ENCODE measurements at places on chromosomes 13 and 19. TPM values are rescaled to one million over a fixed set of nuclear protein-coding genes. Genes with fewer than 3 reads are reported as not detected.
A peak's percentile ranks its signal among the peaks of the same experiment; 100 is the strongest.

IQCN gene
- total RNA-seq, result 3.9 TPM

DNA sequence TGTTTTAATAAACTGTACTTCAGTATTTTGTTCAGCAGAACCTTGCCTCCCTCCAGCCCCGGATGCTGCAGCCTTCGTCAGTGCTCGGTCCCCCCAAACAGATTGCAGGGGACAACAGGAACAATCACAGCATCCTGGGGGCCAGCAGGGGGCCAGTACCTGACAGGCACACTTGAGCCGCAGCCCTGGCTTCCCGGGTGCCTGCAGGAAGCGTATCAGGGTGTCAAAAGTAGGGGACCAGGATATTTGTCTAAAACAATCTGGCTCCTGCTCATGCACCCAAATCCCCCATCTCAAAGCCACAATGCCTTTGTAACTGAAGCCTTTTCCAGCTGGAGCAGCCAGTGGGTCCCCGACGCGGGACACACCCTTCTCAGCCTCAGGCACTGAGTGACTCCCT, 167.5 kb upstream of the TSHZ3 start:
- H3K36me3 ChIP-seq, result no peaks in the 10 kb centered on the region
- H3K27me3 ChIP-seq, result no peaks in the 10 kb centered on the region
- H3K27ac ChIP-seq, result no peak overlapping the region
- H3K4me1 ChIP-seq, result peaks cover 7% of the 10 kb centered on the region
- no peak for DNase-seq

DNA sequence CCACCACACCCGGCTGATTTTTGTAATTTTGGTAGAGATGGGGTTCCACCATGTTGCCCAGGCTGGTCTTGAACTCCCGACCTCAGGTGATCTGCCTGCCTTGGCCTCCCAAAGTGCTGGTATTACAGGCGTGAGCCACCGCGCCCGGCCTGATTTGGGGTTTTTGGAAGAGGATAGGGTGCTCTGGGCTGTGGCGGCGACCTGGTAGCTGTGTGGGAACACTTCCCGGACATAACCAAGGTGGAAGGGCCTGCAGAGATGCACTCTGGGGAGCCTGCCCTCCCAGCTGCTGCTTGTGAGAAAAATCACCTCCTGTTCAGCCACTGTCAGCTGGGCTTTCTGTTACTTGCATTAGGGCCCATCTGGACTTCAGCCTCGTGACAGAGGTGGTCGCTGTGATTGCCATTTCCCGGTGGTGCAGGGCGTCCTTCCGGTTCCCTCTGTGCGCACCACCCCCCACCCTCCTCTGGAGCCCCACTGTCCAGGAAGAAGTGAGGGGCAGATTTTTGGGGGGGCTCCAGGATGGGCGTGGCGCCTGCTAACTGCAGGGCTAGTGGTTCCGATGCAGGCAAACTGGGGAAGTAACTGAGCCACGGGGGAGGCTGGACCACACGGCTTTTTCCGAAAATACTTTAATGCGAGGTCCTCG, 7.5 kb downstream of the IL4I1 start:
- no peak overlapping the region for H3K27ac ChIP-seq
- no peak for DNase-seq
- H3K36me3 ChIP-seq, result no peaks in the 10 kb centered on the region
- no peak overlapping the region for H3K4me3 ChIP-seq

DNA sequence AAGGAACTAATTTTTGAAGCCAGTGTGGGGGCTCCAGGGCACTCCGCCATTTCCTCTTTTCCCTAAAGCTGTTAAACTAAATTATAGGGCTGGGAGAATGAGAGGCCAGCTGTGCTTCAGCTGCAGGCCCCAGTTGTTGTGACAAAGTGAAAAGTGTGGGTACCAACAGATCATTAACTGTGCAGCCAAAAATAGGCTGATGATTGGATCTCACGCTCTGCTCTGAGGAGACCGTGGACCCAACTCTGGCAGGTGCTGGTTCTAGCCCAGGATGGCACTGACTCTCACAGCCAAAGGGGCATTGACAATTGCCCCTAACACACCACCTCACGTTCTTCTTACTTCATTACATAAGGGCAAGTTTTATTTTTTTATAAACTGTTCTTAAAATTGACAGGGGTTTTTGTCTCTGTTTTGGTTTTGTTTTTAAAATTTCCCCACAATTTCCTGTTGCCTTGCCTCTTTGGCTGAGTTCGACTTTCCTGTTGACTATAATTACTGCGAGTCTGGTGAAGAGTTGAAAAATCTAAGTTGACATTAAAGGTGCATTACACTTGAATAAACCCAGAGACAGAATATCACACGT, 391.0 kb downstream of the FGF9 start:
- H3K36me3 ChIP-seq, result no peaks in the 10 kb centered on the region
- H3K27ac ChIP-seq, result no peak overlapping the region
- no peaks in the 10 kb centered on the region for H3K27me3 ChIP-seq
- H3K4me1 ChIP-seq, result peaks cover 12% of the 10 kb centered on the region

GRCh38 chr13:94303644-94304174, 175.8 kb downstream of the DCT start:
- DNase-seq, result no peak
- H3K27me3 ChIP-seq, result no peaks in the 10 kb centered on the region
- no peak overlapping the region for H3K4me3 ChIP-seq
- peaks cover 20% of the 10 kb centered on the region for H3K4me1 ChIP-seq

DNA sequence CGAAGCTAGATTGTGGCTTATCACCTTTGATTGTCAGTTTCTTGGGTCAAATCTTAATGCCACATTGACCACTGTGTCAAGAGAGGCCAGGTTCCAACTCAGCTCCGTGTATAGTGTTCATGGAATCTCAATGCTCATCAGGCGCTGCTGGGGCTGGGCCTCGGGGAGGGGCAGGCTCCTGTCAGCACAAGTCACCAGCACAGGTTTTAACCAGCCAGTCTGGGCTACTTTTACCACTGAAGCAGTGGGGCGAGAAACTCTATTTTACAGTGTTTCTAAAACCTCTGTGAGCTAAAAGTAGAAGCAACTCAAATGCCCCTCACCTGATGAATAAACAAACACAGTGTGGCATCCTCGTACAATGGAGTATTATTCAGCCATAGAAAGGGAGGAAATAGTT, 118.7 kb upstream of the GJB6 start:
- H3K4me3 ChIP-seq, result no peak overlapping the region
- H3K4me1 ChIP-seq, result no peaks in the 10 kb centered on the region
- no peak overlapping the region for H3K27ac ChIP-seq
- no peaks in the 10 kb centered on the region for H3K27me3 ChIP-seq
- no peak for DNase-seq

DNA sequence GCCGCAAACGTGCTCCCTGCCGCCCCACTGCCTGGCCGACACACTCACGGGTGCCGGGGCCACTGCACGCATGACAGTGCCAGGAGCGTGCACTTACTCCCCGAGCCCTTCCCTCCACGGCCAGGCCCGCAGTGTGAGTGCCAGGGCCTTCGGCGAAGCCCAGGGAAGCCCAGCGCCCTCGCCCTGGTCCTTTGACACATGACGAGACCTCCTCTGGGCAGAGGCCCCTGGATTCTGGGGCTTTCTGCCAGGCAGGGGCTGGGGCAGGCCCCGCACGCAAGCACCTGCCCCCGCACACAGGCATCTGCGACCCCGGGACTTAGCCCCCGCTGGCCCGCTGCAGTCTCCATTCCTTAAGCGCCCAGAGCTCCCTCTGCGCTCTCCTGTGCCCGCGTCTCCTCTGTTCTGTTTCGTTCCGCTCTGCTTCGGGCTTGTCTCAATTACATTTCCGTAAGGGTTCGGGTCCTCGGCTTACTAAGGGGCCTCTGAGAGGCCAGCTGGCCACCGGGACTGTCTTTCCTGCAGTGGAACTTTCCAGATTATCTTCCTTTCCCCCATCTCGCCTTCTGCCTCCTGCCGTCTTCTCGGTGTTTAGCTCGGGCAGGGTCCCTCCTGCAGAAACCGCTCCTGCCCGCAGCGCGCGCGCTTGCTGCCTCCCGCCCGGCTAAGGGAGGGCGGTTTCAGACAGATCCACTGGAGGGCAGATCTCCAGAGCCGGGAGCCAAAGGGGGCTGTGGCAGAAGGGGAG, 98.8 kb downstream of the ING1 start:
- no peak overlapping the region for H3K4me3 ChIP-seq
- H3K27me3 ChIP-seq, result peaks cover 4% of the 10 kb centered on the region
- no peak overlapping the region for H3K27ac ChIP-seq
- no peaks in the 10 kb centered on the region for H3K4me1 ChIP-seq
- no peaks in the 10 kb centered on the region for H3K36me3 ChIP-seq
- DNase-seq, result no peak

GRCh38 chr19:5397804-5398692, 57.2 kb upstream of the ZNRF4 start:
- H3K4me1 ChIP-seq, result no peaks in the 10 kb centered on the region
- H3K4me3 ChIP-seq, result no peak overlapping the region
- H3K36me3 ChIP-seq, result no peaks in the 10 kb centered on the region
- H3K27ac ChIP-seq, result no peak overlapping the region

DNA sequence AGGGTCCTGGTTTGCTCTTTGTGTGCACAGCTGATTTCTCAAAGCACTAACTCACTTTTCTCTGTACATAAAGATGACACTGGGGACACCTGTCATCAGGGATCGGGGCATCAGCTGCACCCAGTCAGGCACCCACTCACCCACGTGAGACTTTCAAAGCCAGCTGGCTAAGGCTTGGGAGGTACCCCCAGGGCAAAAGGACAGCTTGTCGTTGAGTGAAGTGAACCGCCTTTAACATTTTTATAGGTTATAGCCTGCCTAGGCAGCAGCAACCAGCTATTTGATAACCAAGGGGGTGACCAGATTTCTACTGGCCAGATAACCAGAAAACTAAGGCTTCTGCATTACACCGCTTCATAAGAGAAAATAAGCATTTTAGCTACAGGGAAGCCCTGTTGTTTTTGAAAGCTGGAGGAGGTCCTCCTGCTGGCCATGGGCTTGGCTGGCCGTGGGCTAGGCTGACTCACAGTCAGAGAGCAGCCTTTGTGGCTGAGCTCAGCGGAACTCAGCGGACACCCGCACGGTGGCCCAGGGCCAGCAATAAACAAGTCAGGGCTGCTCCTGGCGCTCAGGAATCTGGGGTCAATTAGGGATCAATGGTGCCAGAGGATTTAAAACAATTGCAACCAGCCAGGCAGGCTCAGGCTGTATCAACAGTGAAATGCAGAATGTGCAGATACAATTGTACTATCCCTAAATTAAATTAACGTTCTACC, 57.1 kb downstream of the ALOX5AP start:
- H3K27ac ChIP-seq, result peak overlapping the region; percentile 4
- H3K4me3 ChIP-seq, result no peak overlapping the region
- peaks cover 28% of the 10 kb centered on the region for H3K4me1 ChIP-seq
- peak; percentile 81 for DNase-seq
- H3K36me3 ChIP-seq, result no peaks in the 10 kb centered on the region
- no peaks in the 10 kb centered on the region for H3K27me3 ChIP-seq

GRCh38 chr13:109704771-109705635, 81.4 kb downstream of the IRS2 start:
- no peak overlapping the region for H3K27ac ChIP-seq
- H3K4me3 ChIP-seq, result no peak overlapping the region
- DNase-seq, result peak; percentile 21
- no peaks in the 10 kb centered on the region for H3K4me1 ChIP-seq
- no peaks in the 10 kb centered on the region for H3K36me3 ChIP-seq

DNA sequence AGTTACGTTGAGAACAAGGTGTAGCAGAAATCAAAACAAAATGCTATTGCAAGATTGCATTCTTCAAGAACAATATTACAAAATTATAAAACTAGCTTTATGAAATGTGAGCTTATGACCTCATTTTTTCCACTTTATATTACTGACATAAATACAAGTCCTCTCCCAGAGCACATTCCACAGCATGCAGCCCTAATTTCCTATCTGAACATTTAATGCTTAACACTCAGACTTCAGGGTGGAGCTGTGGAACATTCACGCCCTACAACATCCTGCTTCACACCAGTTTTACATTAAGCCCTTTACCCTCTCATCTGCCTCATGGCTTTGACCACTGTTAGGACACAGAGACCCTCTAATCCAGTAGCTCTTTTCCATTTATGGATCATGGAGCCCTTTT, 65.5 kb downstream of the EPSTI1 start:
- no peaks in the 10 kb centered on the region for H3K27me3 ChIP-seq
- H3K27ac ChIP-seq, result no peak overlapping the region

GRCh38 chr19:50511069-50511822, at the start of gene JOSD2:
JOSD2 (minus strand) TSS chr19:50511191; CDS start chr19:50510431, 760 bp downstream.
- peaks cover 5% of the 10 kb centered on the region for H3K4me1 ChIP-seq
- H3K36me3 ChIP-seq, result no peaks in the 10 kb centered on the region
- peak; percentile 100 for DNase-seq
- no peaks in the 10 kb centered on the region for H3K27me3 ChIP-seq

DNA sequence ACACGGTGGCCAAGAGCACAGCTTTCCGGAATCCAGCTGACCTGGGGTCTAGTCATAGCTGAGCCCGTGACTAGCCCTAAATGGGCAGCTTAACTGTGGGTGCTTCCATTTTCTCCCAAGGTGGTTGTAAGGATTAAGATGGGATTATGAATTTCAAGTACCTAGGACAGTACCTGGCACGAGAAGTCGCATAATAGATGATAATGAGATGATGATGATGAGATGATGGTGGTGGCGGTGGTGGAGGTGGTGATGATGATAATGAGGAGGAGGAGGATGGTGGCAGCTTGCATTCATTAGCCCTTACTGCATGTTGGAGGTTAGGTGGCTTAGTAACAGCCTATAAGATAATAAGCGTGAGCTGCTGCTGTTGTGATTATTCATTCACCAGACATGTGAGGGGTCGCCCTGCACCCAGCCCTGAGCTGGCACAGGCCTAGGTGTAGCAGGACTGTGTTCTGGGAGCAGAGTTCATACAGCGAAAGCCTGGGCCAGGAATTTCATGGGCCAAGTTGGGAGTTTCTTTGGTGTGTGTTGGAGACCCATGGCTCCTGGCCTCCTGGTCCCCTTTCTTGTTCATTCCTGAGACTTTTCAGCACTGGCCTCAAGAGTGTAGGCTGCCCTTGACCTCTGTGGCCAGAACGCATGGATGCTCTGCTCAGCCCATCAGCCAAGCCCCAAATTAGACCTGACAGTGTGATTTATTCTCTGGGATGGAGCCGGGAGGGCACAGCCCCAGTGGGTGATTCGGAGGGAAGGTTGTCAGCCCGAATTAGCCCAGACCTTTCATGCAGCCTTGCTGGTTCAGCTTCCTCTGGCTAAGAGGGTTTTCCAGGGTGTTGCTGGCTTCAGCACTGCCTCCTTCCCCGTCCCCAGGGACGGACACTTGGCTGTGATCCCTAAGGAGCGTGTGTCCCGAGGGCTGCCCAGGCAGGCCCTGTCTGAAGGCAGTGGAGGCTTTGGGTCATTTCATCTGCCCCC, 128.8 kb downstream of the SIPA1L3 start:
- no peak for DNase-seq
- no peak overlapping the region for H3K4me3 ChIP-seq
- H3K36me3 ChIP-seq, result no peaks in the 10 kb centered on the region
